ENCODE measurements at places on chromosomes 13 and 19.
A peak's percentile ranks its signal among the peaks of the same experiment; 100 is the strongest.

DNA sequence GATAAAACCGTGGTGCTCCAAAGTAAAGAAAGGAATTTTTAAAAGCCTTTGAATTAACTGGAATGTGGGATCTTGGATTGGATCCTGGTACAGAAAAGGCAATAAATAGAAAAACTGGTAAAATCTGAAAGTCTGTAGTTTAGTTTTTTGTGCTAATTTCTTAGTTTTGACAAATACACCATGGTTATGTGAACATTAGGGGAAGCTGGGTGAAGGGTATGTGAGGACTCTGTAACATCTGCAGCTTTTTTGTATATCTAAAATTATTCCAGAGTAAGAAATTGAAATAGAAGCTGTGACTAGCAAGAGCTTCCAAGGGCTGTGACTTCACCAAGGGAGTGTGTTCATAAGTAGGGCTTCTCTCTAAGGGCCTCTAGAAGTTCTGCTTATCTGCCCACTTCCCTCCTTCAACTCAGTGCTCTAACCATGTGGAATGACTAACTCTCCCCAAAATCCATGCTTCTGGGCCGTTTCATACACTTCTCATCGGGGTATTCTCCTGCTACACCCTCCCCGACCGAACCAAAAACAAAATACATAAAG, 26.5 kb downstream of the ARHGAP35 start:
- no peak for DNase-seq

DNA sequence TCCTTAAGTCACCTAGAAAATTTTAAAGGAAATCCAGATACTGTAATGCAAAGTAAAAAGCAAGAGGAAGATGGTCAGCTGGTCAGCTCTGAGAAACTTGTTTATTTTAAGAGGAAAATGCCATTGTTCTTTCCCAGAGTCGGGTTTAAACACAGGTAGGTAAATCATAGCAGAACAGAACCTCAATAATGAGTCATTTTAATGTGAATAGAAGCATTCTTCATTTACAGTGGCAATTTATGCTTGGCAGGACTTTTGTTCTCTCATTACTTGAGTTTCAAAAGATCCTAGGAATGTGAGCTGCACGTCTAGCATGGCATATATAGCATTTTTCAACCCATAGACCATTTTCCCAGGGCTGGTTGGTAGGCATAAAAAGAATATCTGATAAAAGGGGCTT, 132.3 kb downstream of the LIG4 start:
- no peak for DNase-seq

GRCh38 chr13:113599391-113599790, 14.8 kb downstream of the TFDP1 start:
- DNase-seq: no peak

- DNase-seq: no peak
Measured at GRCh38 chr19:52670046-52670445, 31.9 kb upstream of the ZNF83 start.

GRCh38 chr19:289651-290371, 1.4 kb downstream of the PLPP2 start:
- no peak for DNase-seq

GRCh38 chr13:111228262-111229144, 91.9 kb upstream of the TEX29 start:
- DNase-seq: no peak

GRCh38 chr13:46536341-46536740, 16.6 kb upstream of the LRCH1 start:
- peak; percentile 58 for DNase-seq

DNA sequence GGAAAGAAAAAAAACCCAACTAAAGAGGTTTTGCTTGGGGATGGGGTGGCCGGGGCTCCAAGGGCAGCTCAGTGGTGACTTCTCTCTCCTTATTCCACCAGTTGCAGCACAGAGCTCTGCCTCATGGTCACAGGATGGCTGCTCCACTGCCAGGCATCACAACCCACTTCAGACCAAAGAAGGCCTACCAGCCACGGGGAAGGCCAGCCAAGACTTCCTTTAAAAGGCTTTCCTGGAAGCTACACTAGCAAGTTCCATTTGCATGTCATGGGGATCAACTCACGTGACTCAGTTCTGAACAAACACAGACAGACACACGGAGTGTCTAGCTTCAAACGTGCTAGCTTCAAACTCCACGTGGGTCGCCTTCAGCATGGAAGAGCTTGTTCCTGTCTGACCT, 13.2 kb upstream of the EIF3G start:
- no peak for DNase-seq

- DNase-seq: no peak
Measured at GRCh38 chr13:23709536-23709935, 139.3 kb downstream of the TNFRSF19 start.

- DNase-seq: no peak
Measured at GRCh38 chr13:113489549-113490495, 689 bp downstream of the DCUN1D2 start.

- DNase-seq: no peak
Measured at GRCh38 chr19:3138268-3138667, 2.4 kb downstream of the GNA15 start.

DNA sequence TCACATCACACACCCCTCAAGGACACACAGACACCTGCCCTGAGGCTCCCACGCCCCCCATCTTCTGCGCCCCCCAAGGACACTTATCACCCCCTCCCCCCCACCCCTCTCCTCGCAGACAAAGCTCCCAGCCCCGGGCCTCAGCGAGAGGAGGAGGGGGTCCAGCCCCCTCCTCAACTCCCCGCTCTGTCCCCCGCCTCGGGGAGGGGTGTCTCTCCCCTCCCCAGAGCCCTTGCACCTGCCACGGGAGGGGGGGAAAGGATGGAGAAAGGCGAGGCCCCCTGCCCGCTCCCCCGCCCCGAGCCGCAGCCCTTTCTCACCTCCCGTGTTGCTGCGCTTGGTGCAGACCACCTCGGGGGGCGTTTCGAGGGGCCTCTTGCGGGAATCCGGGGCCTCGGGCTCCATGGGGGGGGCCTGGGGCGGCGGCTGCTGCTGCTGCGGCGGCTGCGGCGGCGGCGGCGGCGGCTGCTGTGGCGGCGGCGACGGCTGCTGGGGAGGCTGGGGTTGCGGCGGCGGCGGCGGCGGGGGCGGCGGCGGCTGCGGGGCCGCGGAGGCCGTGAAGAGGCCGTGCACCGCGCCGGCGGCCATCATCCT, 621 bp downstream of the NOVA2 start:
- DNase-seq: no peak

DNA sequence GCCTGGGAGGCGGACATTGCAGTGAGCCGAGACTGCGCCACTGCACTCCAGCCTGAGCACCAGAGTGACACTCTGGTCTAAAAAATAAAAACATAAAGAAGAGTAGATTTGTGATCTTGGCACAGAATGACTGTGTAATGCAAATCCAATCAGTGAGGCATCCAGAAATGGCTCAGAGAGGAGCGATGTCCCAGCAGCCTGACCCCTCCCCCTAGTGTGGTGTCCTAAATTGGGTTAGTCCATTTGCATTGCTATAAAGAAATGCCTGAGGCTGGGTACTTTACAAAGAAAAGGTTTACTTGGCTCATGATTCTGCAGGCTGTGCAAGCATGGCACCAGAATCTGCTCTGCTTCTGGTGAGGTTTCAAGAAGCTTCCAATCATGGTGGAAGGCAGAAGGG, 59.1 kb upstream of the ZNF30 start:
- DNase-seq: no peak

DNA sequence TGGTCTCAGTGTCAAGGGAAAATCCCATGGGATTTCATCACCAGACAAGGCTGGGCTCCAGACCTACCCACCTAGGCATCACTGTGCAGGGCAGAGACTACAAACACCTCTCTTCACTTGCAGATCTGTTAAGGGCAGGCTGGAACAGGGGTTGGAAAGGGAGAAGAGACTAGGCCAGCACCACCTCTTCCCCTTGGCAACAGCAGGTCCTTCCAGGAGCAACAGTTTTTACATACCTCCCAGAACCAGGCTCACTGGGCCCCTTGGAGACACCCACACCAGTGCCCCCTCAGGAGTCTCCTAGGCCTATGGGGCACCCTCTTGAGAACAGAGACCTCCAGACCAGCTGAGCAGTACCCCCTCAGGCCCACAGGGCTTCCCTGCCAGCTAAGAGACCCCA, 2.5 kb upstream of the UBE2M start:
- no peak for DNase-seq

GRCh38 chr19:329876-330275, 14.7 kb downstream of the MIER2 start:
- no peak for DNase-seq
